Stimulated activated CD4-positive, alpha-beta T cell treated with anti-CD3 and anti-CD28 coated beads, Interleukin-1b, Interleukin-23, amount 100 ng/mL, for 1 hour (primary cell): ENCODE measurements at places on chromosomes 2 and 18.

DNA sequence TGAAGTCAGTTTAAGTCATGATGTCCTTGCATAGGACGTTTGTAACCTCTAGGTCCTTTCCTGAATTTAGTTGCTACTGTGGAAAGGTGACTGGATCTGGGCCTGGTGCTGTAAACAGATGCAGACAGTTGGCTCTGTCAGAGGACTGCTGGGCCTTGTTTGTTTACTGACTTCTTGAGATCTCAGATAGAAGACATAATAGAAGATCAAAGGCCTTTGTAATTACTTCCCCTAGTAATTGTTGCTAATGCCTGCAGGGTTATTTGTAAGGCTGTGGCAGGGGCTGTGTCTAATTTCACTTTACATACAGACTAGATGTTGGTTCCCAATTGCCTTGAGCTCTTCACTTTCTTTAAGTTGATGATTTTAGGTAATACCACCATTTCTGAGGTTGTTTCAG is 42.5 kb downstream of the LYPD6B start:
- DNase-seq, result no peak

- DNase-seq, result no peak
Measured at GRCh38 chr18:63312019-63312409, 7.6 kb downstream of the BCL2 start.

DNA sequence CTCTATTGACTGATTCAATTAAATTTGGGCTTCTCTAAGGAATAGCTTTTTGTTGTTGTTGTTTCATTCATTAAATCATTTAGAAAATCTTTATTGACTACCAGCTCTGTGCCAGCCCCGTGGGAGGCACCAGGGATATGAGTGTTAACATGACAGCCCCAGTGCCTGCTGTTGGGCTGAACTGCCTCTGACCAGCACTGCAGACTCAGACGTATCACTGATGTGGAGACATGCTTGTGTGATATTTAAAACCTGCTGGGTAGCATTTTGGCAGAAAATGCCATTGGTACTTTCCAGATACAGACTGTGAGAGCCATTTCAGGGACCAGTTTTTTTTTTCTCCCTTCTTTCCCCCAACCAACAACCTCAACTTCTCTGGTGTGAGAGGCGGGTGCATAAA is 38.6 kb upstream of the KCNF1 start:
- DNase-seq, result no peak

DNA sequence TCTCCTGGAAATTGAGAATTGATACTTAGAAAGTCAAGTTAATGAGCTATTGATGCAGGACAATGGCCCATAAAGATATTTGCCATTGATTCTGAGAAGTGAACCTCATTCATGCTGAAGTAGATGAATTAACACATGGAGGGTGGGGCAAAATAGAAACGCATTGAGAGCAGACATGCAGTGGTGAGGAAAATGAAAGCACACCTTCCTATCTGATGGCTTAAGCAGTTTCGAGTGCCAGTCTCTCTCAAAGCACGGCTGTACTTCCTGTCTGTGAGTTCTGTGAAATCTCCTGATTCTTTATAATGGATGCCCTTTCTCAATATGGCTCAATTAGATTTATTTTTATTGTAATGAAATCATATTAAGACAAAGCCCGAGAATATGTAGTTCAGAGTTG is 247.0 kb downstream of the TMX3 start:
- DNase-seq, result no peak

DNA sequence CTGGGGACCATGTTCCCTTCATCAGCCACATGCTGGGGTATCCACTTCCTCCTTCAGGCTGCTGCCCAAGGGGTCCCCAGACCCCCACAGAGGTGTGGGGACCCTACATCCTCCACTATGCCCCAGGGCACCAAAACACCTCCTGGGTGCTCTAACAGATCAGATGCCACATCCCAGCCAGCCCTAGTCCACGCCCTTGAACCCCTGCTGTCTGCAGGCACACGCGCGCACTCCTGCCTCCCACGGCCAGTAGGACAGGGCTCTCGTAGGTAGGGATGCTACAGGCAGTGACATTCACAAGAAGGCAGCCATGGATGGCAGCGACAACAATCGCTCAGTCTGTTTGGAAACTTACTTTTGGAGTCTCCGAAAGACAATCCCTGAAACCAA is 3.0 kb upstream of the GPC1 start:
- no peak for DNase-seq

GRCh38 chr2:51981783-51982182 is 949.9 kb upstream of the NRXN1 start:
- no peak for DNase-seq

DNA sequence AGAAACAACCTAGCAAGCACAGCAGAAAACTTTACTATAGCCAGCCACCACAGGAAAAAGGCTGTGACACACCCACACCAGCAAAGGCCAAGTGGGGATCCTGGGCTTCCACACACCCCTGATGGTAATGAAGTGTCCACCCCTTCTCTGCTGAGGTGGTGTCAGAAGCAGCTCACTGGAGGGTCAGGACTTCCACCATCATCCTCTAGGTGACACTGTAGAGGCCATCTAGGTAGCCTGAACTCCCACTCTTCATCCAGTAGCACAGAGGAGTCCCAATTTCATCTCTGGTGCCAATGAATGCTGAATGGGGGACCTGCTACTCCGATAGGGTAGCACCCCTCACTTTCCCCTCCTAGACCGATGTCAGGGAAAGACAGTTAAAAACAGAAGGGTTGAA is 1544.4 kb downstream of the LRP1B start:
- no peak for DNase-seq

- DNase-seq, result no peak
Measured at GRCh38 chr18:74778191-74778847, 180.6 kb downstream of the ZNF407 start.

DNA sequence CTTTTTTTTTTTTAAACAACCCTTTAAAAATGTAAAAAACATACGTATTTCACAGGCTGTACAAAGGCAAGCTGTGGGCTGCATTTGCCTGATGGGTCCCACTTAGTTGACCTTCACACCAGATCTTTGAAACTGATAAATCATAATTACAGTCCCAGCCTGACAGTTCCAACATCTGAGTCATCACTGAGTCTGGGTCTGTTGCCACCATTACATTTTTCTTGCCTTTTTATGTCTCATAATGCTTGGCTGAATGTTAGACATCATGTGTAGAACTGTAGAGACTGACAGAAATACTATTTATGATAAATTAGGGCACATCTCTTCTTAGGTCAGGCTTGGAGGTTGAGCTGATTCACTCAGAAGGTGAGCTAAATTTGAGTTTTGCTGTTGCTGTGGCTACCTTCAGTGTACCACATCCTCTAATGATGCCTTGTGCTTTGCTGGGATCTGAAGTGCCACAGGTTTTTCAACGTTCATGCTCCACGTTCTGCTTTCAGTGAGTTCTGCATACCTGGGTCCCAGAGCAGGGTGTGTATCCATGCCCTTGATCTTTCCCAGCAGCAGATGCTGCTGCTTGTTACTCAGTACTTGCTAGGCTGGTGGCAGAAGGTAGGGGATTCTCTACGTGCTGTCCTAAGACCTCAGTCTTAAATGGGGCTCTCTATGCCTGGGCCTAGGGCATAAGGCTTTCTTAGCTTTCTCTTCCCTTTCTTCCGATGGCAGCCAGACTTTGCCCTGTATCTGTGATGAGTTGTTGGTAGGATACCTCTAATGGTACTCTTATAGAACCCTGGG is 160.6 kb upstream of the SMAD7 start:
- no peak for DNase-seq

- no peak for DNase-seq
Measured at GRCh38 chr2:16218625-16219024, 278.3 kb downstream of the MYCN start.

DNA sequence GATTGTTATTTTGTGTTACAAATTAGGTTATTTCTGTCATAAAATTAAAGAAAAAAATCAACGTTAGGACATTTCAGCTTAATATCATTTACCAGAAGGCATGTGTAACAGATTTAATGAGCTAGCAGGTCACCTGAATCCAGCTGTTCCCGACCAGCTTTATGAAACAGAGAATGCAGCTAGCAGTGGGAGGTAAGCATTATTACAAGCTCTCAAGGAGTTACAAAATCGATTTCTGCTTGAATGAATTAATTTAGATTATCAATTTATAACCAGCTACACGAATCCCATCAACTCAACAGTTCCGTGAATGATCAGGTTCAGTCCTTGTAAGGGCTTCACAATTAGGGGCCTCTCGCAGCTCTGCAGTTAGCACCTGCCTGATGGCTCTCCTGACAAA is 211.9 kb downstream of the PTGR3 start:
- DNase-seq, result no peak

DNA sequence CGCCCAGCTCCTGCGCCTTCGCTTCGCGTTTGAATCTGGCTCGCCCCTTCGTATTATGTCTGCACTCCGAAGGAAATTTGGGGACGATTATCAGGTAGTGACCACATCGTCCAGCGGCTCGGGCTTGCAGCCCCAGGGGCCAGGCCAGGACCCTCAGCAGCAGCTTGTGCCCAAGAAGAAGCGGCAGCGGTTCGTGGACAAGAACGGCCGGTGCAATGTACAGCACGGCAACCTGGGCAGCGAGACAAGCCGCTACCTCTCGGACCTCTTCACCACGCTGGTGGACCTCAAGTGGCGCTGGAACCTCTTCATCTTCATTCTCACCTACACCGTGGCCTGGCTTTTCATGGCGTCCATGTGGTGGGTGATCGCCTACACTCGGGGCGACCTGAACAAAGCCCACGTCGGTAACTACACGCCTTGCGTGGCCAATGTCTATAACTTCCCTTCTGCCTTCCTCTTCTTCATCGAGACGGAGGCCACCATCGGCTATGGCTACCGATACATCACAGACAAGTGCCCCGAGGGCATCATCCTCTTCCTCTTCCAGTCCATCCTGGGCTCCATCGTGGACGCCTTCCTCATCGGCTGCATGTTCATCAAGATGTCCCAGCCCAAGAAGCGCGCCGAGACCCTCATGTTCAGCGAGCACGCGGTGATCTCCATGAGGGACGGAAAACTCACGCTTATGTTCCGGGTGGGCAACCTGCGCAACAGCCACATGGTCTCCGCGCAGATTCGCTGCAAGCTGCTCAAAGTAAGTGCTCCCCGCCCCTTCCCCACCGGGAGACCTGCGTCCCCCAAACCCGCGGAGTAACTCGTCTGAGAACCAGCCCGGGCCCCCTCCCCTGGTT is 453 bp downstream of the KCNJ3 start:
- DNase-seq, result no peak

- DNase-seq, result no peak
Measured at GRCh38 chr2:102632380-102633175, 13.2 kb downstream of the SLC9A2 start.

DNA sequence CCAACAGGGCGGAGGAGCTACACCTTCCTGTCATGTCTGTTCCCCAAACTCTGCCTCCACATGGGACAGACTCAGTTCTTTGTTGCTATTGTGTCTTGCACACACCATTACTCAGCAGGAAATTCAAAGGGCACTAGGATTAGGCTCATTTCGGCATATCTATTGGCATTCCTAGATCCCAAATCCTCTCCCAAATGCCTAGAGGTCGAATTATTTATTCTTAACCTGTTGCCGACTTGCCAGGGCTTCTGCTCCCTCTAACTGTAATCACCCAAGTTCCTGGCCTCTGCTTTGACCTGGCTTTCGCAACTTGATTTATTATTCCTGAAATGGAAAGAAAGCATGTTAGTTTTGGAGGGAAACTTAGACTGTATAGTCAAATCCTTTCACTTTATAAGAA is 67.8 kb upstream of the ST6GAL2 start:
- DNase-seq, result no peak

DNA sequence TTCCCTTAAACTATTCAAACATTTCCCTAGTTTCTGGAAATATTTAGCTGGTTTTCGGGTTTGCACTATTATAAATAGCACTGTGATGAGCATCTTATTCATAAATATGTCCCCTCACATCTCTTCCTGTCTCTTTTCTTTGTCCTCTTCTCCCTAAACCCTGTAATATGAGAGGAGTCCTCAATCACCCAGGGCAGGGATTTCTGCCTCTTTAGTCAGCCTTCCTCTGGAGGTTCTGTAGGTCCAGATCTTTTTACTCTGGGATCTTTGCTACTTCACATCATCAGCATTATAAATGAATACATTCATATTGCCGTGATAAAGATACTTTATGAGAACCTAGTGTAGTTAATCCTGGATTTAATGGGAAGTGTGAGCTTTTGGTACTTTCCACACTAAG is 87.9 kb upstream of the TTN start:
- no peak for DNase-seq

- no peak for DNase-seq
Measured at GRCh38 chr2:183718246-183718645, 594.0 kb downstream of the NUP35 start.

DNA sequence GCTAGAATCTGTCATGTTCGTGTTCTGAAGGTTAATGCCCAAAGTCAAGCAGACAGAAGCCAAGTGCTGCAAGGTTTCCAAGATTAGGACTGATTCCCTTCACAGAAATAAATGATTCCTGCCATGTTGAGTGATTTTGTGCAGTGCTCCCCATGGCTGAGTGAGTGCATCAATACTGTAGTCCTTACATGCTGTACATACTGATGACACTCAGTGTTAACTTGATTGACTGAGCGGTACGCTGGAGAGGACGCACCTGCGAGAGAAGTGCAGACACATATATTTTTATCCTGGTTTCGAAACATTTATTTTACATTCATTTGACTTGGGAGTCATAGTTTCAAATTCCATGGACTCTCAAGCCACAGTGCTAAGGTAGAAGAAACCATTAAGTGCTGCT is 92.0 kb downstream of the ASXL3 start:
- DNase-seq, result no peak
